ENCODE measurements at places on chromosomes 6 and 20.

DNA sequence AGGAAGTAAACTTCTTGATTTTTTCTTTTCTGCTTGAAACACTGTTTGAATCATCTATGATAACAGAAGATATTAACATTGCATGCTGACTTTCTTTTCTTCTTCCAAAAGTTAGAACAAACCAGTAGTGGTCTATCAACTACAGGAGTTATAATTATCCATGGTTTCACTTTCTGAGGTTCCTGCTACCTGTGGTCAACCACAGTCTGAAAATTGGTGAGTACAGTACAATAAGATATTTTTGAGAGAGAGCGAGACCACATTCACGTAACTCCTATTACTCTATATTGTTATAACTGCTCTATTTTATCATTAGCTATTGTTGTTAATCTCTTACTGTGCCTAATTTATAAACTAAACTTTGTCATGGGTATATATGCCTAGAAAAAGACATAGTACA lies 86.1 kb downstream of the MAP7 start:
- no peak for DNase-seq

GRCh38 chr6:3351829-3352524 lies 93.2 kb downstream of the PSMG4 start:
- DNase-seq: no peak

DNA sequence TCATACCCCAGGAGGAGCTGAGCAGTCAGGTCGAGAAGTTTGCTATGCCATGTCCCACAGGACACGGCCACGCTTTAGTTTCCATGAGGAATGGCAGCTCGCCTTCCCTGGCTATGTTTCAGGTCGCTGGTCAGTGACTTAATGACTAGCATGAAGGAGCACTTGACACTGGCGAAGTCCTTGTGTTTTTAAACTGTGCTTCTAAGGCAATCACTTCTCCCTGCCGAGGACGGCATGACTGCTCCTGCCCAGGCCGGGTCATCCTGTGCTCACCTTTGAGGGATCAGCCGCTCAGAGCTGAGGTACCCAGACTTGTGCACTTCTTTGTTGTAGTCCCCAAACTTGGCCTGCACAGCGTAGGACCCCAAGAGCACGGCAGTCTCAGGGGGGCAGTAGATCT lies 34.1 kb downstream of the EZR start:
- no peak for DNase-seq

DNA sequence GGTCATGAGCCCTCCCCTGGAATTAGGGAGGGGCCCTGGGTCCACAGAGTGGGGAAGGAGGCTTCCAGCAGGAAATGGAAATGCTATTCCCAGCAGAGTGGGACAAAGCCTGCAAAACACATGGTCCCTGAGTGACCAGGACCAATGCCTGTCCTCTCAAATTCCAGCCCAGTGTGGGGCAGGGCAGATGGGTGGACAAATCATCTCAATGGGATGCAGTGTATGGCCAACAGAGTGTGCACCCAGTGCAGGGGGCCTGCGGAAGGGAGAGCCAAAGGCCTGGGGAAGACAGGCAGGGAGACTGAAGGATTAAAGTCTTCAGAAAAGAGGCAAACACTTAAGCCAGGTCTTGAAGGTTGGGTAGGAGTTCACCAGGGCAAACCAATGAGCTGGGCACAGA lies 28.7 kb upstream of the PHACTR3 start:
- no peak for DNase-seq

- no peak for DNase-seq
These were observed 8.3 kb upstream of the NPEPL1 start for GRCh38 chr20:58684291-58684690.

DNA sequence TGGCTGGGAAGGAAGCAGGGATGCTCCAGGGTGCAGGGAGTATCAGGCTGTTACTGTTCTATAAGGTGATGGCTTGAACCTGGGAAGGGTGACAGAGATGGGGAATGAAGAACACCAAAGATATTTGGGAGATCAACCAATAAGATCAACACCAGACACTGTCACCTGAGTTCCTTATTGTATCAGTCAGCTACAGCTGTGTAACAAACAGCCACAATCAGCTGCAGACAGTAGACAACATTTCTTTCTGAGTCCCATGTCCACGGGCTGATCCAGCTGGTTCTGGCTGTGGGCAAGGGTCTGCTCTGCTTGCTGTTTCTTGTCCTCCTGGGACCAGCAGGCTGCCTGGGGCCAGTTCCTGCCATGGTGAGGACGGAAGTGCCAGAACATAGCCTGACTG lies 31.3 kb upstream of the SLCO4A1 start:
- DNase-seq: no peak

DNA sequence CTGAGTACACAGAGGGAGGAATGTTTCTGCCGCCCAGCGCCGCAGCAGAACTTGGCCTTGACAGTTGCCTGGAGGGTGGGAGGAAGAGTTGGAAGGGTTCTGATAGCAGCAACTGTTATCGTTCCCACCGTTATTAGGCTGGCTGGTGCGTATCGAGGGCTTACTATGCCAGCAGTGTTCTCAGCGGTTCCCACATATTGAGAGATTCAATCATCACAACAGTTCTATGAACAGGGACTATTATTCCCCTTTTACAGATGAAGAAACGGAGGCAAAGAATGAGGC lies 380.1 kb upstream of the SULF2 start:
- no peak for DNase-seq

- DNase-seq: no peak
These were observed 17.6 kb downstream of the ZHX3 start for GRCh38 chr20:41299899-41300298.

DNA sequence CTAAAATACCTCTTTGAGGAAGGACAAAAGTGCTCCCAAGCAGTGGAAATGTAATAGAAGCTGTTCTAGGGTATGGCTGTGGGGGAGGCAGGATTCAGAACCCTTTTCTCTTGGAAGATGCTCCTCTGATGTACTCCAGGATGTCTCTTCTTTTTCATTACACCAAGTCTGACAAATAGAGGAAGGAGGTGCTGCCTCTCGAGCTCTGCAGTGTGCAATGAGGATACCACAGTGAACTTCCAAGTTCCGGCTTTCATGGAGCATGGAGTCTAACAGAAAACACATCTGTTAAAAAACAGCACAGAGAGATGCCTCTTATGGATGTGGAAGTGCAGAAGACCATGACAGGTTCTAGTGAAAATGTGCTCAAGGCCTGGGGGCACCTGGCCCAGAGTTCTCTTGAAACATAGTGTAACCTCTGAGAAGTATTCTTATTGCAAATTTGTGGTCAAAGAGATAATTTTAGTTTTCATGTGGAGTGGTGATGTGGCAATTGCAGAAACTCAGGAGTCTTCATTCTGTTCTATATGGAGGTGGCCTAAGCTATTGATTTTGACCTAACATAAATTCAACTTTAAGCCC lies 362.0 kb upstream of the CITED2 start:
- DNase-seq: no peak

DNA sequence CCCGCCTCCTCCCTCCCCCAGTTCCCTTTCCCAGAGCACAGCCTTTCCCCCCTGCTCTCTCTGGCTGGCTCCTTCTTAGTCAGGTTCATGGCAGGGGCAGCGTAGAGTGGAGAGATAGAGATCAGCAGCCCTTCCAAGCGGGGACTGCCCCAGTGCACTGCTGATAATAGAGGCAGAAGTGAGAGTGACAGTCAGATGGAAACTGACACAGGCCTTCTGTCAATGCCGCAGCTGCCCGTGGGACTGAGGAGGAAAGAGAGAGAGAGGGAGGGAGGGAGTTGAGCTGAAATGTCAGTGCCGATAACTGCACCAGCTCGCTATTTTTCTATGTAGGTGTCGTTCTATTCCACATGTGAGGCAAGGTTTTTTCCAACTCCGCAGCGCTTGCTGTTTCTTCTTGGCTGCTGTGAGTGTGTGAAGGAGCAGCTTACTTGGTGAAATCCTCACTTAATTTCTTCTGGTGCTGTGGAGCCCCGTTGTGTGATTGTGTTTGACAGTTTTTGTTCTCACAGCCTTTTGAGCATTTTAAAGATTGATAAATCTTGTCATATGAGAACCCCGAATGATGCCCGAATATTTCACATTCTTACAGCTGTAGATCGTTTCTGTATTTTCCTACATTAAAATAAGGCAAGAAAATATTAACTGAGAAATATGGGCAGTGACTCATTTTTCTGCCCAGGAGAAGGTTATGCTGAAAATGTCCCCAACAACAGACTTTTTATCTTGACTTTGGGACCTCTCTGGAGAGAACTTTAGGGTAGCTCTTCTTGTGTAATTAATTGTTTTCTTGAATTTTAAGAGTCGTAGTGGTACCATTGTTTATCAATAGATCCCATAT lies 386.4 kb upstream of the MMS22L start:
- no peak for DNase-seq

GRCh38 chr6:35146453-35146852 lies 5.3 kb upstream of the TCP11 start:
- DNase-seq: no peak

DNA sequence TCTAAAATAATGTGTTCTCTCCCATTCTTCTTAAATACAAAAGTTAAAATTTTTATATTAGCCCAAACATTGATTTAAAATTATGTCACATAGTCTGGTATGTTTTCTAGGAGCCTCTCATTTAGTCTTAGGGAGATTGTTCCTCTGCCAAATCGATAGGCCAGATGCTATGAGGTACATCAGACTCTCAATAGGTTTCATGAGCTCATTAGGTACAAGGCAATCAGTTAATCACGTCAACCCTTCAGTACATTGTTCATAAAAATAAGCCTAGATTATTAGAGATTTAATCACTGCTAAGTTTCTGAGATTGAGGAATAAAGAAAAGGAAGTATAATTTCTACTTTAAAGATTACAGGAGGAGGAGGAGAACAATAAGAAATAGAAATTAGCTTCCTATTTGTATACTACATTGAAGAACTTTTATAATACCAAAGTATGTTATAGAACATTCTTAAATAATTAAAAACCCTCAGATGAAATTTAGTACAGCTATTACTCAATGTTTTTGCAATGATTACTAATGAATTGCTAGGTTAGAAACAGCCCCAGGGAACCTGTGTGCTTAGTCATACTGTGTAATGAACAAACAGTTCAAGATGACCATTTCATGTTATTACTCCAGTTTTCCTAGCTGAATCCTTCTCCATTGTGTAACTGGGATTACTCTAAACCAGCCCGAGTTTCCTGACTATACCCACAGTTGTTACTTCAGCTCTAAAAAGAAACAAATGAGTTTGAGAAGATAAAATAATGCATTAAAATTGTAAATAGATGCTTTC lies 117.0 kb downstream of the BMP5 start:
- no peak for DNase-seq

- DNase-seq: no peak
These were observed 32.5 kb downstream of the PLCG1 start for GRCh38 chr20:41169791-41170351.

DNA sequence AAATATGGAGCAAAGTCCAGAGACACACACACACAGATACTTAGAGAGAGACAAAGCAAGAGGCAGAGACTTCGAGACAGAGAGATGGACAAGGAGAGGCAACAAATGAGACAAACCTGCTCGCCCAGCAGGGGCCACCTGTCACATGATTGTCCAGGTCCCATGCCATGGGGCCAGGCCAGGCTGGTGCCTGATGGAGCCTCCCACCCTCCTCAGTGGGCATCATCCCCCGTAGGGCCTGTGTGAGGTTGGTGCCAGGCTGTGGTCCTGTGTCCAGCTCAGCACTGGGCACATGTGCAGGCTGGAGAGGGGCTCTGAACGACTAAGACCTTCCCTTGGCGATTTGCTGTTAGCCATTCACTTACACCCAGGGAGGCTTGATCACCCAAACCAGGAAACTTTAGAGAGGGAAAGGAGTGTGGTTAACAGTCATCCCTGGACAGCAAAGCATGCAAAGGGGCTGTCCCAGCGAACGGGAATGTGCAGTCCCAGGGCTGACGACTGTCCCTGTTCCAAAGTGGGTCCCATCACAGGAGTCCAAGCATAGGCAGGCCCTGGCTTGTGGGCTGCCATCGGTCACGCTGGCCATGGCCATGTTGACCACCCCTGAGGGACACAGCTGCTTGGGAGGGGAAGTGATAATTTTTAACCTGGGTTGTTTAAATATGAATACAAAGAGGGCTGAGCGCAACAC lies 38.4 kb upstream of the PHACTR3 start:
- DNase-seq: no peak

GRCh38 chr6:137171824-137172733 lies 1.4 kb downstream of the IL22RA2 start:
- DNase-seq: no peak

- no peak for DNase-seq
These were observed 148.0 kb upstream of the SPTLC3 start for GRCh38 chr20:12860619-12861247.

All from stimulated activated CD4-positive, alpha-beta T cell treated with anti-CD3 and anti-CD28 coated beads, Interleukin-4, amount 100 ng/mL, for 4 hours (primary cell).